ENCODE measurements at places on chromosomes 4 and X. TPM values are rescaled to one million over a fixed set of nuclear protein-coding genes. Genes with fewer than 3 reads are reported as not detected.

The ASB12 gene
- not detected for total RNA-seq

The DNAAF6 gene
- total RNA-seq = not detected

The PRRG3 gene
- total RNA-seq = not detected

The CCSER1 gene
- total RNA-seq = not detected

DNA sequence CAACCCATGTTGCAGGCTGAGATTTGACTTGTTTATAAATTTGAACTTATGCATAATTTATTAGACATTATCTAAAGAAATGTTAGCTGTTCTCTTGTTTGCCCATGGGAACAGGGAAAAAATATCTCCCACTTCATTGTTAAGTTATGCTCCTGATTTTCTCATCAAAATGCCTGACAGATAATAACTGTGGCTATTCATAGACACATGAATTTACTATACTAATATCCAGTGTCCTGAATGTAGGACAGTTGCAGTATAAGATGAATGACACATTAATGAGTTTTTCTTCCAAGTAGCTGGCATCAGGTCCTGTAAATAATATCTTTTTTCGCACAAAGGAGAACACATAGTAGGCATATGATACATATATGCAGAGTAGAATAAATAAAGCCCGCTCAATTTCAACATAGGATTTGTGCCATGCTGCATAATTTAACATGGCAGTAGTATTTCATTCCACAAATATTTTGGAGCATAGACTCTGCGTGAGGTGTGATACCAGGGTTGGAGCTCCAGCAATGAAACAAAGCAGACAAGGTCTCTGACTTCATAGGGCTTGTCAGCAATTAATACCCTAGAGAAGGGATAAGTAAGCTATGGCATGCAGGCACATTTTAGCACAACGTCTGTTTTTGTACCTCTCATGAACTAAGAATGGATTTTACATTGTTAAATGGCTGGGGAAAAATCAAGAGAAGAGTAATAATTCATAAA, 40.4 kb upstream of the DDX53 start:
- DNase-seq = no peak

GRCh38 chrX:154597221-154597620, 12.3 kb downstream of the CTAG1A start:
- no peak for DNase-seq

DNA sequence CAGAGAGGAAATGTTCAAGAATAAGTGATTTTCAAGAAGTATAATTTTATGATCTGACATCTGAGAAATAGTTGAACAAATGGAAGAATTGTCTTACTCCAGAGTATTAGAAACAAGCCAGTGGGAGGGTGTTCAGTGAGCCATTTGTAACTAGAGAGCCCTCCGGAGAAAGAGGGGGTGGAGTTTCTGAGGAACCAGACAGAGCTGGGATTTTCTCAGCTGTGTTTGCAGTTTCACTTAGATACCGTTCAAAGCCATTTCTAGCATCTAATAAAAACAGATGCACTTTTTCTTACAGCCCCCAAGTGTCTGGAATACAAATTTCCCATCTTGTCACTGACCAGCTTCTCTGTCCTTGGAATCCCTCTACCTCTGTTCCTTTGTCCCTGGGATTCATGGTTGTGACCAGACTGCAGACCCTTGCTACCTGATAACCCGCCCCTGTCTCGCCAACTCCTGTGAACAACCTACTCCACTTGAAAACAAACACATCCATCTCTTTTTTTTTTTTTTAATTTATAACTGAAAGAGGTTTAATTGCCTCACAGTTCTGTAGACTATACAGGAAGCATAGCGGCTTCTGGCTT, 132.8 kb upstream of the KLF3 start:
- no peak for DNase-seq

GRCh38 chr4:109801895-109802319, at the start of gene CFI:
Gene CFI, minus strand, starts transcription at chr4:109801999. Its CDS starts 28 bp downstream, at chr4:109801971.
- DNase-seq = no peak

DNA sequence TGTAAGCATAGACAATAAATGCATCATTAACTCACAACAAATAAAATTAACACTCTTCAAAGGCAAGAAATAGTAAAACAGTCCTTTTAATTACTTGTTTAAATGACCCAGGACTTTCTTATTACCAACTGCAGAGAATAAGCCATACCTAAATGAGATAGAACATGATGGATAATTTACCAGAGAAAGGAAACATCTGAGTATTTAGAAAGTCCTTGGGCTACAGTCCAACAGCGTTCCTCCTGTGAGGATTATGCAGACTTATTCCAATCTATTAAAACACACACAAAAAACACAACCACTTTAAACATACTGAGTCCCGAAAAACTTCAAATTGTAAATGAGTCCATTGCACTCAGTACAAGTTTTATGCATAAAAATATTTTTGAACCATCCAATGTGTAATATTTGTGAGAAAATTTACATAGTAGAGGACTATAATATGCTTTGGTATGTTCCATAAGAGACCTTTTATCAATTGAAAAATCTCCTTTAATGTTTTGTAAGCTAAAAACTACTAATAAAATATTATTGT, 129.2 kb downstream of the NR3C2 start:
- no peak for DNase-seq

GRCh38 chrX:50913520-50913919, 3.0 kb downstream of the BMP15 start:
- no peak for DNase-seq

DNA sequence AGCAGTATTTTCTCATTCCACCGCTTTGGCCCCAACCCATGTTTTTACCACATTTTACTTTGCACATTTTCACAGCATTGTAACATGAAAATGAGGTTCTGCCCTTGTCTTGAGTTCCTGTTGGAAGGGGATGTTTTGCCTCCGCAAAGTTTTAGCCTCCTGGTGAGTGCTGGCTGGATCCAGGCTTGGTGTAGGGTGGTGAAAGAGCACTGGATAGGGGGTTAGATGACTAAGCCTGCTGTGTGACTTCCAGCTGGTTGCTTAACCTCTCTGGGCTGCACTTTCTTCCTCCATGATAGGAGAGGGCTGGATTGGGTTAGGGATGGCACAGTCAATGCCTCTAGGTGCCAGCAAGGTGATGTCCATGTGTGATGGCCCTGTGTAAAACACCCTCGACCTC, 28.9 kb downstream of the CYTL1 start:
- no peak for DNase-seq

DNA sequence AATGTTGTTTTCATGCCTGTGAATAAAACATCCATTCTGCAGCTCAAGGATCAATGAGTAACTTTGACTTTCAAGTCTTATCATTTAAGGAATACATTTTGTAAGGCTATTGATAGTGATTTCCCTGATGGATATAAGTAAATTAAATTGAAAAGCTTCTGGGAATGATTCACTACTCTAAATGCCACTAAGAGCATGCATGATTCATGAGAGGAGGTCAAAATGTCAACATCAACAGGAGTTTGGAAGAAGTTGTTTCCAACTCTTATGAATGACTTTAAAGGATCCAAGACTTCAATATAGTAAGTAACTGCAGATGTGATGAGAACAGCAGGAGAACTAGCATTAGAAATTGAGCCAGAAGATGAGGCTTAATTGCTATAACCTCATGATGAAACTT, 1487.3 kb downstream of the PCDH7 start:
- DNase-seq = no peak

DNA sequence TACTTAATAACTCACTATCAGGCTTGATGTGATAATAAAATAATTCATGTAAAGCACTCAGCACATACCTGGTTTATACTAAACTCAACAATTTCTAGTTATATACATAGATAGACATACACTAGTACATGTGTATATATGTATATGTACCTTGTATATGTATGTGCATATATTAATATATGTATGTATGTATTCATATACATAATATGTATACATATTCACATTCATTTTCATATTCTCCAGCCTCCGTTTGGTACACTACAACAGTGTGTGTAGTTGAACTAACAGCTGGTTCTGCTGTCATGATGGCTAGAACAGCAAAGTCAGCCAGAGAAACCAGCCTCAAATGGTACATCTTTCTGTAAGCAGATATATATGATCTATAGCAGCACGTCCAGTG, 670.1 kb downstream of the RPA4 start:
- no peak for DNase-seq

GRCh38 chr4:153476829-153477574, 10.8 kb downstream of the TMEM131L start:
- DNase-seq = no peak

DNA sequence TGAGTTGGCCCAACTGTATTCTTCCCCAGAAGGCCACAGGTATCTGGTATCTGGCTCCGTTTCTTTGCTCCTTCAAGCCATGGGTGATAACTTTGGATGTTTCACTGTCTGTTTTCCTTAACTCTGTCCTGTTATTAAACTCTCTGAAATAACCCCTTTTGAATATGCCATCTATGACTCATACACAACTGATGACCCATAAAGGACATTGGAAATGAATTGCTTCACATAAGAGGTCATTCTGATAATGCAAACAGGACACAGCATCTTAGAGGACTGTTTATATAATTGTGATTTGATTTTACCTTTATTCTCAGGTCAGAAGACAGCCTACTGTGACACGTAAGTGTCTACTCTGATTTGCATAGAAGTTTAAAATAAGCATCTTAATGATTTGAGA, 227.7 kb downstream of the VEGFC start:
- no peak for DNase-seq

DNA sequence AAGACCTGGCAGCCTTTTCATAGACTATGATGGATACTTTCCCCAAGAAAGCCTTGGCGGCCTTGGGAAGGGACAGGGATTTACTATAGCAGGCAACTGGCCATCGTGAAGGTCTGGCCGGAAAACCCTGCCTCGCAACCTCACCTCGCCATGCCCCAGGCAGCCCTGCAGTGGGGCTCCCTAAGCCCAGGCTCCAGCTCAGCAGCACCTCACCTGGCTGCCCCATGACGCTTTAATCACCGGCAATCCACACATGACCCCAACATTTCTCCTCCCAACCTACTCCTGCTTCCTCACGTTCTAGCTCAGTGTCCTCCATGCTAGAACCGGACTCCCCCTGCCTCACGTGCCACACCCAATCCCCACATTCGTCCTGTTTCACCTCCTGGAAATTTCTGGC, 82.4 kb downstream of the NSUN7 start:
- DNase-seq = no peak

DNA sequence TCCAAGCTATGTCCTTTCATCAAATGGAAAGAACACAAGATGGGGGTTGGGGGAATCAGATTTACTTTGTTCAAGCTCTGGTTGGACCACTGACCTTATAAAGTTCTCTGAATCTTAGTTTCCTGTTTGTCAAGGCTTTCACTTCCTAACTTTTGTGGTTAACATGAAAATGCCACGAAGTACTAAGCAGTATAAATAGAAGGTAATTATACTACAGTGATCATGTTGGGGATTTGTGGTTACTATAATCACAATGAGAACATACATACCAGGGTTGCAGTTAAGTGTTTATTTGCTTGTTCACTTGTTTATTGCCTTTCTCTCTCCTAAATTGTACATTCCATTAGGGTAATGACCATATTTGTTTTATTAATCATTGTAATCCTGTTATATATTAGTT, 53.2 kb downstream of the SPRY1 start:
- DNase-seq = no peak

GRCh38 chr4:103996064-103996463, 276.3 kb upstream of the TACR3 start:
- DNase-seq = no peak

DNA sequence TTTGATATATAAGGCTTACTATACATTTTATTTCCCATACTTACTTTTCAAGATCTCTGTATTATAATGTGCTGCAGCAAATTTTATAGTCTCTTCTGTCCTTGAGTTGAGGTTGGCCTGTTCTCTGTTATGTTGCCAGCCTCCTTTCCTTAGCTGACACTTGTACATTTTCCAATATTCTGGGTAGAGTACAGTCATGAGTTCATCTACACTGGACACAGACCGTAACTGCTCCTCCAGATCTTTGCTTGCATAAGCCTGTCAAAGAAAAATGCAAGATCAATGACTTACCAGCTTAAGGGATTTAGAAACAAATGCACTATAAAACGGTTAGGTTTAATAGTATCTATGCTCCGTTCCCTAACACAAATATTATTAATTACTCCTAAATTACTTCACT, 63.2 kb downstream of the VEGFC start:
- no peak for DNase-seq

DNA sequence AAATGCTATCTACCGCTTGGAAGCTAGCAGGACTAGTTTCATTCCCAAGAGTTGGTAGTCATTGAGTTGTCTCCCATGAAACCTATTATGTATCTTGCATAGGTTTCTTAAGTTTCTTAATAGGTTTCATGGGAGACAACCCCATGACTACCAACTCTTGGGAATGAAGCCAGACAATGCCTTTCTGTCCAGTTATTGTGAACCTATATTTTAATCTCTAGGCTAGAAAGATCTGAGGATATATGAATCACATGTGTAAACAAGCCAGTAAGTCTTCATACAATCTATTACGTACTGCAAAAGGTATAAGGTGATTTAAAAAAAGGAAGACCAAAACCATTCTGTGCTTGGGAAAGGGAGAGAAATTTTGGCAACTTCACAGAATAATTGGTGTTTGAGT, 162.6 kb downstream of the INPP4B start:
- no peak for DNase-seq

DNA sequence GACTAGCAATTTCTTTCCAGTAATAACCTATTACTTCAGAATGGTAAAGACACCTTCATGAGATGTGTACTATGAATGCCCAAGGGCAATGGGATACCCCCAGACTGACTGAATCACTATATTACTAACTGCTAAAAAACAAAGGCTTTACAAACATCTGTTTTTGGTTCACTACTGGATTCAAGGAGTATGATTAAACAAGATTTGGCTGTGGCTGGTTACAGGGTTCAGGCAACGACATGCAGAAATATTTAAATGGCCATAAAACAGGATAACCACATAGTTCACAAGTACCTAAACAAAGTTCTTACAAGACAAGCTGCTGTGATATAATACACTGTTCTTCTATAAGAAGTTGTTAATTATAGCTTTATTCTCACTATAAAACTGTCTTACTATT, 128.2 kb downstream of the FRYL start:
- DNase-seq = no peak

GRCh38 chrX:134734466-134734952, 76.2 kb upstream of the PLAC1 start:
- DNase-seq = no peak

DNA sequence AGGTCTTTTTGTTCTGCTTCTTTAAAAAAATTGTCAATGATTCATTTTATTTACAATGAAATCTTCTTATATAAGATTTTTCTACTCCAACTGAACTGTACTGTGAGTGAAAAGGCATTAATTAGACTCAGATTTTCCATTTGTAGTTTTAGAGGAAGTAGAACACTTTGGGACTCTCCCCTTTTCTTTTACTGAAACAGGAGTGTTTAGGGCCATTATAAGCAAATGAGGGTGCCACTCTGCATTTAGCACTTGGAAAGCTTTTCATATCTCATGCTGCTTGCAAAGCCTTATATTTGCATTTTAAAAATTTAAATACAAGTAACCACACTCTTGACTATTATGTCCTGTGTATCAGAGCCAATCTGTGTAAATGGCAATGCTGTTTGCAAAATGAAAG, 584.3 kb downstream of the KLHL13 start:
- DNase-seq = no peak

Measured in activated naive CD4-positive, alpha-beta T cell treated with anti-CD3 and anti-CD28 coated beads, Interleukin-2, amount 50 U/mL, for 72 hours (primary cell).